ENCODE measurements at places on chromosomes 7 and 10. TPM values are rescaled to one million over a fixed set of nuclear protein-coding genes. Genes with fewer than 3 reads are reported as not detected.

DNA sequence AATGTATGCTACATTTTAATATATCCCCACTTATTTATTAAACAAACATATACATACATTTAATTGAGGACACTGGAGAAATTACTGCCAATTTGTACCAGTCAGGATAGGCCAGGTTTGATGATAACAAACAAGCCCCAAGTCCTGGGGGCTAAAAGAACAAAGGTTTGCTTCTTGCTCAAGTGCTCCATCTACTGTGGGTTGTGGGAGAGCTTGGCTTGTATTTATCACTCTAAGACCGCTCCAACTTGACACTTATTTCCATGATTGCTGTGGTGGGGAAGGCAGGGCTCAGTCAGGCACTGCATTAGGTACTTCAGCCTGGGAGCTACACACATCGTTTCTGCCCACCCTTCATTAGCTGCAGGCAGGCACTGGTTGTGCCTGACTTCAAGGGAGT, 136.6 kb upstream of the ZNF32 start:
- H3K27ac ChIP-seq, result no peak overlapping the region
- no peaks in the 10 kb centered on the region for H3K36me3 ChIP-seq

GRCh38 chr10:97711640-97712572, 1.6 kb upstream of the MARVELD1 start:
- no peaks in the 10 kb centered on the region for H3K27me3 ChIP-seq
- no peak overlapping the region for H3K4me3 ChIP-seq
- H3K4me1 ChIP-seq, result no peaks in the 10 kb centered on the region

GRCh38 chr7:90675982-90676381, 79.9 kb downstream of the CDK14 start:
- no peaks in the 10 kb centered on the region for H3K36me3 ChIP-seq
- no peaks in the 10 kb centered on the region for H3K27me3 ChIP-seq
- DNase-seq, result no peak
- no peaks in the 10 kb centered on the region for H3K4me1 ChIP-seq
- no peak overlapping the region for H3K27ac ChIP-seq
- no peak overlapping the region for H3K4me3 ChIP-seq

GRCh38 chr7:14834456-14834855, 68.1 kb downstream of the DGKB start:
- H3K36me3 ChIP-seq, result no peaks in the 10 kb centered on the region
- H3K4me3 ChIP-seq, result no peak overlapping the region
- H3K27me3 ChIP-seq, result no peaks in the 10 kb centered on the region
- no peak for DNase-seq
- H3K4me1 ChIP-seq, result no peaks in the 10 kb centered on the region
- H3K27ac ChIP-seq, result no peak overlapping the region

DNA sequence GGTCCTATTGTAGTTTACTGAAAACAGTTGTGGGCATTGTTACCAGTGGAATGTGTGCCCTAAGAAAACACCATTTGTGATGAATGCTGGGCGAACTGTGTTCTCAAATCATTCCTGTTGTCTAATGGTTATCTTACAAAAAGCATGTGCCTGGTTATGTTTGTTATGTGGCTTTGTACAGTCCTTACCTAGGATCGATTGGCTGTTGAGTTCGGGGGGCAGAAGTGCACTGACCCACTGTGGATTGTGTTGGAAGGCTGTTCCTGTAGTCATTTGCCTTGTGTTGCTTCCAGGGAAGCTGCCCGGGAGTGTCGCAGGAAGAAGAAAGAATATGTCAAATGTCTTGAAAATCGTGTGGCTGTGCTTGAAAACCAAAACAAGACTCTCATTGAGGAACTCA, 84.3 kb downstream of the CREM start:
- no peak overlapping the region for H3K4me3 ChIP-seq
- H3K36me3 ChIP-seq, result no peaks in the 10 kb centered on the region
- no peaks in the 10 kb centered on the region for H3K4me1 ChIP-seq
- H3K27me3 ChIP-seq, result no peaks in the 10 kb centered on the region
- no peak for DNase-seq

GRCh38 chr10:79941146-79941545, 7.8 kb downstream of the SFTPD start:
- no peaks in the 10 kb centered on the region for H3K4me1 ChIP-seq
- no peak overlapping the region for H3K27ac ChIP-seq
- H3K27me3 ChIP-seq, result no peaks in the 10 kb centered on the region
- H3K4me3 ChIP-seq, result no peak overlapping the region

- no peaks in the 10 kb centered on the region for H3K27me3 ChIP-seq
- no peak overlapping the region for H3K4me3 ChIP-seq
- H3K27ac ChIP-seq, result no peak overlapping the region
- no peaks in the 10 kb centered on the region for H3K4me1 ChIP-seq
- no peaks in the 10 kb centered on the region for H3K36me3 ChIP-seq
- DNase-seq, result no peak
These were observed 44.4 kb upstream of the JCAD start for GRCh38 chr10:30103595-30104320.

GRCh38 chr10:87656431-87657072, 3.1 kb upstream of the PAPSS2 start:
- H3K4me3 ChIP-seq, result no peak overlapping the region
- no peaks in the 10 kb centered on the region for H3K27me3 ChIP-seq
- H3K27ac ChIP-seq, result peak overlapping the region; percentile 41
- H3K36me3 ChIP-seq, result no peaks in the 10 kb centered on the region
- no peak for DNase-seq

- no peaks in the 10 kb centered on the region for H3K36me3 ChIP-seq
- H3K27ac ChIP-seq, result peak overlapping the region; percentile 74
- no peaks in the 10 kb centered on the region for H3K4me1 ChIP-seq
These were observed 687 bp downstream of the EPDR1 start for GRCh38 chr7:37920849-37921805.

DNA sequence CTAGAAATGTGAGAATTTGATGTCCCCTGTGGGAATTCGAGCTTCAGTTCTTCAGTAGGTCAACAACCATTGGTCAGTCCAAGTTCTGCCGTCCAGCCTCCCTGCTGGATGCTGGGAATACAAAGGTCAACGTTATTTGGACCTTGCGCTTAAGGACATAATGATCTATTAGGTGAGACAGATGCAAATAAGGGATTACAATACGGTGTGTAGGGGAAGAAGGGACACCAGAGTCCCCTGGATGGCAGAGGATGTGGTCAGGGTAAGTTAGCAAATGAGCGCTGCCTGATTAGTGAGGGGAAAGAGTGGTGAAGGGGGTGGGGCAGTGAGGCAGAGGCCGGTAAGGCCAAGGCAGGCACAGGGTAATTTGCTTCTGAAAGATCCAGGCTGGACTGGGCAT, 16.2 kb downstream of the CCNY start:
- H3K4me3 ChIP-seq, result no peak overlapping the region
- H3K27me3 ChIP-seq, result no peaks in the 10 kb centered on the region
- no peak overlapping the region for H3K27ac ChIP-seq
- DNase-seq, result no peak
- H3K4me1 ChIP-seq, result no peaks in the 10 kb centered on the region

Gene LZTS2
- 8.7 TPM for total RNA-seq

Gene SFTPA1
- not detected for total RNA-seq

Gene LGI1
- 0.22 TPM for total RNA-seq

Gene ASZ1
- not detected for total RNA-seq

Measured in right lobe of liver (tissue), 6 donors.